NCI-H1694 treated with DMSO at 0.1 percent for 48 hours (cell line): ENCODE measurements at places on chromosomes 1 and 21.

- no peak for DNase-seq
Observed at GRCh38 chr1:25999041-25999800, 1.4 kb upstream of the PAFAH2 start.

GRCh38 chr1:57209495-57209894 is 214.4 kb downstream of the DAB1 start:
- no peak for DNase-seq

DNA sequence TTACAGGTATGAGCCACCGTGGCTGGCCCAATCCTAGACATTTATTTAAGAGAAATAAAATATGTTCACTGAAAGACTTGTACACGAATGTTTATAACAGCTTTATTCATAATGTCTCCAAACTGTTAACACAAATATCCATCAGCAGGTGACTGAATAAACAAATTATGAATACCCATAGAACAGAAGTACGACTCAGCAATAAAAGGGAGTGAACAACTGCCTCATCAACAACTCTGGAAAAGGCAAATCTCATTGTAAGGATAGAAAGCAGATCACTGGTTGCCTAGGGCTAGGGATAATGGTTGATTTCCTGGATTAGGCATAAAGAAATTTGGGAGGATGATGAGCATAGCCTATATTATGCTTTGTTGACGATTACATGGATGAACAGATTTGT is 41.7 kb downstream of the GABPA start:
- no peak for DNase-seq

DNA sequence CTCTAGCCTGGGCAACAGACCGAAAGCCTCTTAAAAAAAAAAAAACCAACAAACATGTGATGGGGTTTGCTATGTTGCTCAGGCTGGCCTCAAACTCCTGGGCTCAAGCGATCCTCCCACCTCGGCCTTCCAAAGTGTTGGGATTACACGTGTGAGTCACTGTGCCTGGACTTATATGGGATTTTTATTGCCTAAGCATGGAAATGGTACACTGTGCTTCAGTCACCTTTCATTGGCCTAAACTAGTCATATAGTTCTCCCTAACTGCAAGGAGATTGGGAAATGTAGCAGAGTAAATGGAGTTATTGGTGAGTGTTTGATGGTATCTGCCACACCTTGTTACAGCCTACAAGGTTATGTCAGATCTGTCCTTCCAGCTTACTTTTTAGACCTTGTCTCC is 17.2 kb upstream of the MEF2D start:
- DNase-seq: no peak

- DNase-seq: no peak
Observed at GRCh38 chr1:87449348-87449963, 120.8 kb downstream of the LMO4 start.

DNA sequence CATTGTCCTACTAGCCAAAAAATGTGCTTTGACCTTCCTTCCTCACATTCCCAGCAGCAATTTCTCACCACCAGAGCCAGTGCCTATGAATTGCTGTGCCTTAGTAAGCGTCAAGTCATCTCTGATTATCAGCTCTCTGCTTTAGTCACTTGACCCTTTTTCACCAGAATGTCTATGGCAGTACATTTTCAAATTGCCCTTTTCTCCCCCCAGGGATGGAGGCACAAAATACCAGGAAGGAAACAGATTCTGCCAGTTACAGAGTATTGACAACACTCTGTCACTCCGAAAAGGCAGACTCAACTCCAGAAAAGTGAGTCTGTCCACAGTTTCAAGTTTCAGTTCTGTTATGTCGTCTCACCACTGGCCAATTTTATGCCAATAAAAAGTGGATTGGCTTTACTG is 167.4 kb downstream of the TNFSF18 start:
- no peak for DNase-seq

DNA sequence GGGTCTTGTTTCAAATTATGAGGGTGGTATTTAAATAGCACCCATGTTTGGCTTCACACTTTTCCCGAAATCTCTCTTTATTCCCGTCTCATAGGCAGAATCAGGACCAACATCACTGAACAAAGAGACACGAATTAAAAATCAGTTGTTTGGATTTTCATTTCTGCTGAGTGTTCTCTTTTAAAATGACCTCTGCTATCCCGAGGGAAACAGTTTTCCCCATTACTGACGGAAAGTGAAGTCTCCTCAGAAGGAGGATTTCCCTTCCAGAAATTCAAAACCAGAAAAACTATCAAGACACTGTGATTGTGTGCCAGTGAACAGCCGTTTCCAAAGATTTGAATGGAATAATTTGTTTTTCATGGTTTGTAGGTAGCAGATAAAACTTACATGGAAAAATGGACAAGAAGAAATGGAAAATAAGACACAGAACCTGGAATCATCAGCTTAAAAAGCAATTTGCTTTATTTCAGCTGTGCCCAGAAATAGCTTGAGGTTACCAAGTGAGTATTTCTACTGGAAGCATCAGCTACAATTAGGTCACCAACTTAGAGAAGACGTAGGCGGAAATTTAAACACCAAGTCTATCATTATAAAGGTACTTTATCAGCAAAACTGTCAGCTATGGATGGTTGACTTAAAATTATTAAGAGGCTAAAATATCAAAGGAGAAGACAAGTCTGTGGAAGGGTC is 68.5 kb downstream of the RUNX1 start:
- no peak for DNase-seq

DNA sequence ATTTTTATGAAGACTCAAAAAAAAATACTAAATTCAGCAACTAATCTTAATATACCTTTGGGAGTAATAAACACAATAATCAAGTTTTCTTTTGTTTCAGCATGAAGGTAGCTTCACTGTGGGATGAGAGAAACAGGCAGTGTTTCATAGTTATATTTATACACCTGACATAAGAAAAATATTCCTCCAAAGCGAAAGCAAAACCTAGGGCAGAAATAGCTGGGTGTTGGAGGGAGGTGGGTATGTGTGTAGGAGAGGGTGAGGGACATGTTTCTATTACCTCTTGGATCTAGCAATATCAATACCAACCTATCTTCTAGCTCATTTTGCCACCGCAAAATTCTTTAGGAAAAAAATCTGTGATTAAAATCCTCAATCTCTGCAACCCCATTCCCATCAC is 24.9 kb upstream of the MAN1A2 start:
- no peak for DNase-seq

GRCh38 chr1:84701376-84701775 is 11.1 kb upstream of the SSX2IP start:
- no peak for DNase-seq

DNA sequence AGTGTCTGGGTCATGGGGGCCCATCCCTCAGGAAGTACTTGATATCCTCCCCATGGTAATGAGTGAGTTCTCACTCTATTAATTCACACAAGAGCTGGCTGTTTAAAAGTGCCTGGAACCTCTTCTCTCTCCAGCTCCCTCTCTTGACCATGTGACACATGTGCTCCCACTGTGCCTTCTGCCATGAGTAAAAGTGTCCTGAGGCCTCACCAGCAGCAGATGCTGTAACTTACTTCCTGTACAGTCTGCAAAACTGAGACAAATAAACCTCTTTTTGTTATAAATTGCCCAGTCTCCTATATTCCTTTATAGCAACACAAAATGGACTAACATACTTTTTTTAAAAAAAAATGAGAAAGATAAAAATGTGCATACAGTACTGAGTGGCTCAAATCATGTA is 24.0 kb downstream of the PUM1 start:
- no peak for DNase-seq

GRCh38 chr1:228087771-228088251 is 5.3 kb downstream of the ARF1 start:
- no peak for DNase-seq

GRCh38 chr21:29360799-29361765 is 62.4 kb downstream of the BACH1 start:
- DNase-seq: no peak

GRCh38 chr1:4802024-4802423 is 147.6 kb downstream of the AJAP1 start:
- no peak for DNase-seq

DNA sequence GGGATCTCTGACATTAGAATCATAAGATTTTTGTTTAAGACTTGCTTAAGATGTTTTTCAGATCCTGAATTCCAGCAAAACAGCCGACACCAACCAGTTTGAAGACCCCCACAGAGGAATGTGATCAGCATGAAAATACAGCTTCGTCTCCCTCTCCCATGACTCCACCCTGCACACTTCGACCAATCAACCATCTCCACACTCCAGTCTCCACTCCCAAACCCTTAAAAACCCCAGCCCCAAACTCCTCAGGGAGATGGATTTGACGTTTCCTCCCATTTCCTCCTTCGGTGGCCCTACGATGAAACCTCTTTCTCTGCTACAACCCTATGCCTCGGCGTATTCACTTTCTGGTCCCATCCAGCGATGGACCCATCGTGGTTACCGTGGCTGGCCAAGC is 30.1 kb upstream of the KIF26B start:
- DNase-seq: no peak

DNA sequence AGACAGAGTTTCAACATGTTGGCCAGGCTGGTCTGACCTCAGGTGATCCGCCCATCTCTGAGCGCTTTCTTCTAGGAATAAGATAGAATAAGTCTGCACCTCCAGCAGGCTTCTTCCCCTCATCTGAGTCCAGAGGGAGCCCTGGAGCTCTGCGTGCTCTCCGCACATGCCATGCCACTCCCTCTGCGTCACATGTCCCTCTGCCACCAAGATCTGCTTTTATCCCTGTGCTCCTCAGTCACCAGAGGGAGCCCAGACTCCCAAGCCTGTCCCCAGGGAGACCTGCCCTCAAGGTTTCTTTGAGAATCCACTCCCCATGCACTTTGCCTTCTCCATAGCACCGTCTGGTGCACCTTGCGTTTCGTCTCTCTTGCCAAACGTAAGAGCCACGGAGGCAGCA is 213.0 kb downstream of the CAMTA1 start:
- no peak for DNase-seq

GRCh38 chr21:45011911-45012661 is 62.3 kb upstream of the ADARB1 start:
- no peak for DNase-seq

GRCh38 chr1:227299688-227300087 is 18.6 kb downstream of the CDC42BPA start:
- DNase-seq: no peak

- no peak for DNase-seq
Observed at GRCh38 chr1:59354709-59355337, 57.9 kb downstream of the FGGY start.

DNA sequence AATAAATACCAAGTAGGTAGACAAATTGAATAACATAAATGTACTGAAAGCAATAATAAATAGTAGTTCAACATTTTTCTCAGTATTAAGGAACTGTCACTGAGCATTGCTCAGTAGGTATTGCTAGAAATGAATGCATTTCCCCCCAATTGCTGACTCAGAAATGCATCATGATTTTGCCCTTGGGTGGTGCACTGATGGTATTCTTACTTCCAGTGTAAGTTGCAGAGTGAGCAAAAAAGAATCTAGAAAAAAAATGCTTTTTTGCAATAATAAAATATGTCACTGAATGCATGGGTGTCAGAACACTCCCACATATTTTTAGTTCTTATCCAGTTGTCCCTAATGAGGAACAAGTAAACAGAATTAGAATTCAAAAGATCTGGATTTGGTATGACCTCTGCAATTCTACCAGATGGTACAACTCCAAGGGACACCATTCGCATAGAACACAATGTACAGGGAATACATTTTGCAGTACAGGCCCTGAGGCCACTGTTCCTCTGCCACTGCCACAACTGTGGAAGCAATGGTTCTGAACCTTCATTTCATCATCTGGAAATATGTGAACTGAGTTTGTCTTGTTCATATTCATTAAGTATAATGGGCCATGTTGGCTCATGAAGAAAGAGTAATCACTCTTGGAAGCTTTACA is 78.0 kb downstream of the ATP6V1G3 start:
- DNase-seq: no peak

GRCh38 chr1:30253361-30253760 is 470.0 kb downstream of the MATN1 start:
- no peak for DNase-seq

- no peak for DNase-seq
Observed at GRCh38 chr1:193988885-193989284, 802.5 kb upstream of the B3GALT2 start.

DNA sequence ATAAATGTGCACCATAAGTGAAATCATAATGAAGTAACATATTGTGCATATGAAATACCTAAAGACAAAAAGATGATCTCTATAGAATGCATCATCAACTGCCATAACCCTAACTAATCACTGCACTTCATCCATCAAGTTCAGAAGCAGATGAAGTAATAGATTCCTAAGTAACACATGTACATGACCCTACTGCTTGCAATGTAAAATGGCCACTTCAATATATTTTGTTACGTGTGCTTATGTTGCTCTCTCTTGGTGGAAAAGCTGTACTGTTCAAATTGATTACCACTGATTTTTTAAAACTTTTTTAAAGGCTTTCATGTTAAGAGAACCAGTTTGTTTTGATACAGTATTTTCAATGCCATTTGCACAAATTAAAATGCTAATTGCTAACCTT is 141.8 kb downstream of the TTLL7 start:
- DNase-seq: peak; percentile 61

DNA sequence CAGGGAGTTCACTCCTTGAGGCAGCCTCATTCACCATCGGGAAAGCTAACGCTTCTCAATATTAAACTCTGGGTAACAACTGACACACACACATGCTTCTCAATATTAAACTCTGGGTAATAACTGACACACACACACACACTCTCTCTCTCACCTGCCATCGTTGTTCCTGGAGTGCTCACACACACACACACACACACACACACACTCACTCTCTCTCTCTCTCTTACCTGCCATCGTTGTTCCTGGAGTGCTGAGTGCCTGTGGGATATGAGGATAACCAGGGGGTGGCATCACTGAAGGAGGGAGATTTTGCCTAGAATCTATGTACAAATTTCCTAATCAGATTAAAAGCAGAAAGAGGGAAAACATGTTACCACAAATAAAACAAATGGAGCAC is 17.1 kb upstream of the GUCA2A start:
- DNase-seq: no peak

- DNase-seq: no peak
Observed at GRCh38 chr1:228919914-228920313, 184.6 kb downstream of the RHOU start.

GRCh38 chr1:161549652-161550051 is at the start of gene FCGR3A:
Gene FCGR3A, minus strand, starts transcription at chr1:161549818. Its CDS starts 82 bp downstream, at chr1:161549736.
- DNase-seq: no peak

GRCh38 chr1:170296642-170297041 is 150.9 kb downstream of the NTMT2 start:
- DNase-seq: no peak

GRCh38 chr1:64920941-64921589 is 45.3 kb downstream of the JAK1 start:
- no peak for DNase-seq

- no peak for DNase-seq
Observed at GRCh38 chr21:28758883-28759242, 233.8 kb downstream of the LTN1 start.

GRCh38 chr1:169052727-169053126 is 53.8 kb upstream of the ATP1B1 start:
- no peak for DNase-seq

GRCh38 chr1:226798427-226799411 is 59.6 kb upstream of the ITPKB start:
- DNase-seq: no peak

GRCh38 chr21:41209016-41209619 is 41.2 kb downstream of the BACE2 start:
- no peak for DNase-seq

GRCh38 chr1:82755191-82755590 is 954.5 kb downstream of the ADGRL2 start:
- no peak for DNase-seq
